ENCODE measurements at places on chromosomes 3 and 15.

GRCh38 chr15:35624881-35625280, 78.9 kb upstream of the DPH6 start:
- DNase-seq, result no peak

DNA sequence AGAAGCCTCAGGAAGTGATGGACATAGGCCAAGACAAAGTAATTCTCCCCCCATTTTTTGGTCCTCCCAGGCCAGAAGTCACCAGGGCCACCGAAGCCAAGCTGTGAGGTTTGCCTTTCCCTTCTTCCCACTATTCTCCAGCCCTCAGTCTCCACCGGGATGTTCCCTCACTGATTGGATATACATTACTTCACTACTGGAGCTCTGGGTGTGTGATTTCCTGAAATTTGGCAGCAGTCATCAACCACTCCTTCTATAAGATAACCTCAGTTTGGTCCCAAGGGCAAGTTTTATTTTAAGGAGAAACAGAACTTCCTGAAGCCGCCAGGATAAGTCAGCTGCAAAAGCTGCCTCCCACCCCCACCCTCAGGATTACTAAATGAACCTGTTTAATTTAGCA, 11.3 kb downstream of the SLCO2A1 start:
- DNase-seq, result no peak

DNA sequence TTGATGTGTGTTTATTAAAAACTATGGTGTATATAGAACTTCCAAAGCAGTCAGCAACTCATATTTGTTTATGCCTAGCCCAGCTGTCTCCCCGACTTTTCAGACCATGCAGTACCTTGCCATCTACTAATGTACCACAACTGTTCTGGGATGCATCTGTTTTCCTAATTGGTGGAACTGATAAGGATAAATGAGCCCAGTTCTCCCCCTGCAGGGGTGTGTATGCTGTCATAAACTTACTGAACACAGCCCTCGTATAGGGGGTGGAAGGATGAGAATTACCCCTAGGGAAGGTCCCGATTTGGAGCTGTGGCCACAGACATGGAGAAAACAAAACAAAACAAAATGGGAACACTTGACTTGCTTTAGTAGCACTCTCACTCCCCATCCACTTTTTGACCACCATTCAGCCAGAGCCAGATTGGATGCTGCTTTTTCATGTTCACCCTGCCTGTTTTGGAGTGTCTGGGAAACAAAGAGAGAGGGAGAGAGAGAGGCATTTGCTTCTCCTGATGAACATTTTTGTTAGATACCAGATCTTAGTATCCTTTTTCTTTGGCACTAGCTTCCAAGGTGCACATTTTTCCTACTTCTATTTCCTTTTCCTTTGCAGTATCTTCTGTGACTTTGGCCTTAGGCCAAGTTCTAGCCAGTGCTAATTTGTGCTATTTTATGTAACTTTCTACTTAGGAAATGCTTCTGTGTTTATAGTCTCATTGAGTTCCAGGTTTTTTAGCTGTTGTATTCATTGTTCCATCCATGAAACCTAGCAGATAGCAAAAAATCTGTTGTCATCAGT, 29.1 kb downstream of the CADM2 start:
- no peak for DNase-seq

GRCh38 chr15:70339571-70340493, 242.1 kb upstream of the TLE3 start:
- DNase-seq, result no peak

DNA sequence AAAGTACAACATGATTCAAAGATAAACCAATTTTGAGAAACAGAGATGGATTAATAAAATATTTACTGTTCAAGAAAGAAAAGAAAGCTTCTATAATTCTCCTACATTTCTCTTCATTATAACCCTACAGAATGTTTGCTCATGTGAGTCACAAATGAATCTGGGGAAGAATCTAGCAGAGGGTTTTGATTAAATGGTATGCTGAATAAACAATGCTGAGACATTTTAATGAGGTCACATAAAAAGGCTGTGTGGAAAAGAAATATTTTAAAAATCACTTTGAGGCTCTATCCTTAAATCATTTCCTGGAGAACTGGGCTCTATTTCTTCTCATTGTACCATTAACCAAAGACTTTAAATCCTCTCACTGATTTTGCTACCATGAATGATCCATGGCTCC, 727.7 kb downstream of the NTRK3 start:
- DNase-seq, result no peak

- DNase-seq, result no peak
Measured at GRCh38 chr3:18900994-18901393, 247.3 kb upstream of the KCNH8 start.

DNA sequence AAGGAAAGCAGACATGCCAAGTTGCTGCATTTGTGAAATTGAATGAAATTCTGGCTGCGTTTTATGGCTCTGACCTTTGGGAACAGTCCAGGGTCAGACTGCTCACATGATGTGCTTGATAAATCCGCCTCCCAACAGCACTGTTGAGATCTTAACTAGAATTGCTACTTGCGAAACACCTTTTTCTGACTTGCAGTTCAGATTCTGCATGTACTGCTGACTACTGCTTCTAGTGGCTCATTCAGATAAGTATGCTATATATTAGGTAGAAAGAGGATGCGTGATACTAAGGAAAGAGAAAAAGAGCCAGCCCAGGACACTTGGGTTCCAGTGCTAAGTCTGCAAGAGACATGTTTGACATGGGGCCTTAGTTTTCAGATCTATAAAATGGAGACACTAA, 129.4 kb downstream of the LPP start:
- DNase-seq, result no peak

- DNase-seq, result no peak
Measured at GRCh38 chr3:138093721-138094120, 21.7 kb downstream of the DZIP1L start.

Data from stimulated activated CD4-positive, alpha-beta T cell treated with anti-CD3 and anti-CD28 coated beads, Interleukin-2, amount 100 ng/mL, for 24 hours (primary cell).